Ecto neural progenitor cell (in vitro differentiated cells): ENCODE measurements at places on chromosomes 12 and 14.
A peak's percentile ranks its signal among the peaks of the same experiment; 100 is the strongest.

DNA sequence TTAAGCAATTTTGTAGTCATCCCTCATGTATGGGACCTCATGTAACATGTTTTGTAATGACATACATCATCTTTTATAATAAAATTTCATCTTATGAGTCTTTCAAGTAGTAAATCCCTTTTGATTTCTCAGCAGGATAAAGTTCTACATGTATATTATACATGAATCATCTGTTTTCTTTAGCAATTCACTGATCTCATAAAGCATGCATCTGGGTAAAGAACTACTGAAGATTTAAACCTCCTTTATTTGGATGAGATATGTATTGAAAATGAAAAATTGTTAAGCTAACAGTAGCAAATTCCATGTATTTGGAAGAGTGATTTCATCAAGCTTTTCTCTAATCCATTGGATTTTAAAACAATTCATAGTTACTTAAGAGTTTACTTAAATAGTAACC is 126.9 kb downstream of the KITLG start:
- no peak for DNase-seq

GRCh38 chr12:106152334-106152733 is 13.6 kb upstream of the NUAK1 start:
- no peak for DNase-seq

GRCh38 chr12:113346353-113346752 is 11.4 kb upstream of the SLC8B1 start:
- no peak for DNase-seq

DNA sequence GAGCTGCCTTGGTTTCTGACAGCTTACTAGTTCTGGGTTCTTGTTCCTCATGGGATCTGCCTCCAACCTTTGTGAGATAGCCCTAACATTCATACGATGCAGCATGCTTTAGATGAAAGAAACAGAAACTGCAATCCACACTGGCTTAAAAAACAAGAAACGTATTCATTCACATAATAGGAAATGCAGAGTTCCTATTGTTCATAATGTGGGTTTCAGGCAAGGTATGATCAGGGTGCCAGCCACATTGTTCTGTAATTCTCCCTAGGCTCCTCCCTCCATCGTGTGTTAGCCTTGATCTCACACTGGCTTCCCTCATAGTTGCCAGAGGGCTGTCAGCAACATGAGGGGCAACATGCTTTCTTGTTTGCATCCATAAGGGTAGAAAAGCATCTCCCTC is 2.7 kb upstream of the CCDC63 start:
- DNase-seq: no peak

- DNase-seq: no peak
Observed at GRCh38 chr14:100857923-100858837, 32.3 kb downstream of the MEG3 start.

DNA sequence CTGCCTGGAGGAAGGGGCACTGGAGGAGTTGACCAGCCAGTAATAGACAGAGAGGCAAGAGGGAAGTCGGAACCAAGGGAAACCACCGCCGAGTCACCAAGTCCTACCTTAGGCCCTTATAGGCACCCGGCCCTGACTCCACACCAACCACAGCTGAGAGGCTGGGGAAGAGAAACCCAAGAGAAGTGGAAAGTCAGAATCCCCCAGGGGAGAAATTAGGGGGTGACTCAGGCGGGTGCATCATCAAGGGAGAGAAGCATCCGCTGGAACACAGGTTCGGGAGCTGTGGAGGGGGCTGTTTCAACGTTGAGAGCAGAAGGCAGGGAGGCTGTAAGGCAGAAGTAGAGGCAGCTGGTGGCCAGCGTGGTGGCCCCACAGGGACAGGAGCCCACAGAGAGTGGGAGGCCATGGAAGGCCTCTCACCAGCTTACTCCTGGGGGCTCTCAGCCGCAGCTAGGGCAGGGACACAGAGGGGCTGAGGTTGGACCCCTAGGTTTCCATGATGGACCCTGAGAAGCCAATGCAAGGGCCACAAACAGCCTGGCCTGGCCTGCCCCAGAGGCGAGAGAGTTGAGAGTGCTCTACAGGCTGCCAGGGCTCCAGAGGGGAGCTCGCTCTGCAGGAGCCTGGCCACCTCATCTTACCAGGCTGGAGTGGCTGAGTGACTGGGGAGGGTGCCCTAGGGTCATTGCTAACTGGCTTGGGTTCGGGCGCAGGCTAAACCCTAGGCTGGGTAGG is 1.4 kb upstream of the TRMT61A start:
- DNase-seq: no peak

- DNase-seq: no peak
Observed at GRCh38 chr14:52917735-52918134, 33.1 kb downstream of the FERMT2 start.

GRCh38 chr14:51692646-51693045 is 40.9 kb downstream of the FRMD6 start:
- no peak for DNase-seq

GRCh38 chr12:77606348-77606747 is 224.3 kb upstream of the NAV3 start:
- no peak for DNase-seq

DNA sequence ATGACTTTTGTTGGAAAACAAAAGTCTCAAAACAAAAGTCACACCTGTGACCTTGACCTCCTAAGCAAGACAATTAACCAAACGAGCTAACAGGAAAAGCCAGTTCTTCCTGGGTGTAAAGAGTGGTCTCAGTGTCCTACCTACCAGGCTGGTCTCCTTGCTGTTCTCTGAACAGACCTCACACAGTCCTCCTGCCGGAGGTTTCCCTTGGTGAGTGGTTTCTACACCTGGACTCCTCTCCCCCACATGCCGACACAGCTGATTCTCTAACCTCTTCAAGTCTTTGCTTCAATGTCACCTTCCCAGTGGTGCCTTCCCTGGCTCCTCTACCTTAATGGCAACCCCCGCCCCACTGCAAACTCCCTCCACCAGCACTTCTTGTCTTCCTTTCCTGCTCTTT is 238.6 kb downstream of the ZFP36L1 start:
- peak; percentile 22 for DNase-seq

GRCh38 chr14:51897791-51898355 is 37.5 kb downstream of the GNG2 start:
- no peak for DNase-seq

DNA sequence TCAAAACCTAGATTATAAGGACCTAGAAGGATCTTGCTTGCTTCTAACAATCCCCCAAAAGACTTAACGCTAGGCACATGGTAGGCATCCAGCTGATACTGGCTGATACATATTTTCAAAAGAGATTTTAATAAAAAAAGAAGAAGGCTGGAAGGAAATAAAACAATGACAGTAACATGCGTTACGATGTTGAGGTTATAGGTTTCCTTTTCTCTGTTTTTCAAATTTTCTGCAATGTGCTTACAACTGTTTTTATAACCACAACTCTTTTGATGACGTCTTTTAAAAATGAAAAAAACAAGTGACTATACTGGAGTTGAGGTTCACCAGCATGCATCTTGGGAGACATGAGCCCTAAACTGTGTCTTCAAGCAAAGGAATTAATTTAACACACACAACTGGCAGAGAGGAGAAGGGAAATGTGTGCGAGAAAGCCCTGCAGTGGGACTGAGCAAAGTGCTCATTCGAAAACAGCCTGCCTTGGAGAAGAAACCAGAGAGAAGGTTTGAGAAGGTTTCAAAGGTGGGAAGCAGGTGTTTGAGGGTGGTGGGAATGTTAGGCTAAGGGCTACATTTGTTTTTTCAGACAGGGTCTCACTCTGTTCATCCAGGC is 80.4 kb downstream of the DUSP16 start:
- no peak for DNase-seq

GRCh38 chr12:64173456-64173855 is 48.6 kb downstream of the KICS2 start:
- DNase-seq: no peak

GRCh38 chr14:32497248-32497647 is 168.2 kb downstream of the AKAP6 start:
- no peak for DNase-seq

DNA sequence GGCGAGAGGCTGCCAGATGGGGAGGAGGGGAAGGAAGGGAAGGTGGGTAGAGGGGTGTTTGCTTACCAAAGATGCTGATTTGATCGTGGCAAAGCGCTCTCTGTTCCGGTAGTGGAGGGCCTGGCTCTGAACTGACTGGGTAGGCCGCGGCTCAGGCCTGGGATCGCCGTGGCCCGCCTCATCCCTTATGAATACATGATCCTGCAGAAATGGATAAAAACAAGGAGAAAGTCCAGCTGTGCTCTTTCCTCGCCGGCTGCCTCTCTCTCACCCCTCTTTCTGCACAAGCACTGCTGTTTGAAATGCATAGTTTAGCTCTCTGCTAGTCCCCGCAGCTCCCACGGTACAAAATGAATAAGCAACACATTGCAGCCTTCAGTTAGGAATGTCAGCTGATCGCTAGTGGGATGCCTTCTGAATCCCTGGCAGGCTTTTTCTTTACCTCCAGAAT is 53.8 kb downstream of the PEBP1 start:
- DNase-seq: peak; percentile 73

GRCh38 chr12:46303039-46303666 is 34.3 kb upstream of the SLC38A1 start:
- DNase-seq: no peak

- DNase-seq: no peak
Observed at GRCh38 chr14:34043627-34044372, 92.9 kb upstream of the EGLN3 start.

GRCh38 chr12:65853489-65854157 is 29.3 kb downstream of the HMGA2 start:
- no peak for DNase-seq

DNA sequence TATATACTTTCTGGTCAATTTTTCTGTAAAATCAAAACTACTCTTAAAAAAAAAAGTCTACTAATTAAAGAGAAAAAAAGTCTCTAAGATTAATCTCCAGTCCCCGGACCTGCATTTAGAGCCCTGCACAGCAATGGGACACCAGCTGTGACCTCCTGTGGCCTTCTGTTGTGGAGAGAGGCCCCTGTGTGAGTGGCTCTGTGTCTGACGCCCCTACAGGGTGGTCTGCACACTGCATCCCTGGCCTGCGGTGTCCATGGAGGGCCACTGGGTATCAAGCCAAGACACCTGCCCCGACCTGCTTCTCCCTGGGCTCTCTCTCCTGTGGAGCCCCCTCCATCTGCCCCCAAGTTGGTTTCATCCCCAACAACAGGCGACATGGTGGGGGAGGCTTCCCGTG is 248.0 kb upstream of the DIO3 start:
- no peak for DNase-seq

GRCh38 chr12:79174626-79175025 is 310.1 kb downstream of the SYT1 start:
- no peak for DNase-seq

GRCh38 chr12:22709292-22709691 is 84.3 kb downstream of the ETNK1 start:
- no peak for DNase-seq

DNA sequence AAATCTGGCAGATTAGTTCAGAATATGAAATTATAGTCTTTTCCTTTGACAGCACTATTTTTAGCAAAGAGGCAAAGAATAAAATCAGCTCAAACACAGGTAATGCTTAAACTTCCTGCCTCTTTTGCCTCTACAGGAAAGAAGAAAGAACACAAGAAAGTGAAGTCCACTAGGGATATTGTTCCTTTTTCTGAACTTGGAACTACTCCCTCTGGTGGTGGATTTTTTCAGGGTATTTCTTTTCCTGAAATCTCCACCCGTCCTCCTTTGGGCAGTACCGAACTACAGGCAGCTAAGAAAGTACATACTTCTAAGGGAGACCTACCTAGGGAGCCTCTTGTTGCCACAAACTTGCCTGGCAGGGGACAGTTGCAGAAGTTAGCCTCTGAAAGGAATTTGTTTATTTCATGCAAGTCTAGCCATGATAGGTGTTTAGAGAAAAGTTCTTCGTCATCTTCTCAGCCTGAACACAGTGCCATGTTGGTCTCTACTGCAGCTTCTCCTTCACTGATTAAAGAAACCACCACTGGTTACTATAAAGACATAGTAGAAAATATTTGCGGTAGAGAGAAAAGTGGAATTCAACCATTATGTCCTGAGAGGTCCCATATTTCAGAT is 17.4 kb downstream of the TMPO start:
- no peak for DNase-seq

DNA sequence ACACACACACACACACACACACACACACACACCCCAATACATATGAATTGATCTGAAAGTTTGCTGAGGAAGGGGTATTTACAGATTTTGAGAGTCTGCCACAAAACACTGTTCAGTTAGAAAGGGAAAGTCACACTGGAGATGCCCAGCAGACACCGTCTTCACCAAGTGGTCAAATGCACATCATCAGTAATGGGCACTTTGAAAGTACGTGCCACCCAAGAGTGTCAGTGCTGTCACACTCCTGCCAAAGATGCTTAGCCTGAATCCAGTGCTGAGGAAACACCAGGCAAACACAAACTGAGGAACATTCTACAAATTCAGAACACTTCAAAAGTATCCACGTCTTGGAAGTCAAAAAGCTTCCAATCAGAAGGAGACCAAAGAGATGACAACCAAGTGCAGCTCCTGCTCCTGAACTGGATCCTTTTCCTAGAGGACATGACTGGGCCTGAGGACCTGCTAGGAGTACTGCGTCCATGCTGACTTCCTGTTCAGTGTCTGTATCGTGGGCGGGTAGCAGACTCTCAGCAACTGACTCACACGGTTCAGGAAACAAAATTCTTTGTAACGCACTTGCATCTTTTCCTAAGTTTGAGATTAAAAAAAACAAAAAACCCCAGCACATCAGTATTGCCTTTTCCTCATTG is 18.6 kb downstream of the PSMC1 start:
- no peak for DNase-seq

DNA sequence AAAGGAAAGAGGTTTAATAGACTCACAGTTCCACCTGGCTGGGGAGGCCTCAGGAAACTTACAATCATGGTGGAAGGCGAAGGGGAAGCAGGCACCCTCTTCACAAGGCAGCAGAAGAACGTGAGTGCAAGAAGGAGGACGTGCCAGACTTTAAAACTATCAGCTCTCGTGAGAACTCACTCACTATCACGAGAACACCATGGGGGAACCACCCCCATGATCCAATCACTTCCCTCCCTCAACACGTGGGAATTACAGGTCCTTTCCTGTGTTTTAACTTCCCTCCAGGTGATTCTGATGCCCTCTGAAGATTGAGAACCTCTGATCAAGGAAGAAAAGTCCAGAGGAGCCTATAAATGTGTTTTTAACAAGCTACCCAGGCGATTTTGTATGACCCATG is 358.7 kb downstream of the MED13L start:
- DNase-seq: no peak

DNA sequence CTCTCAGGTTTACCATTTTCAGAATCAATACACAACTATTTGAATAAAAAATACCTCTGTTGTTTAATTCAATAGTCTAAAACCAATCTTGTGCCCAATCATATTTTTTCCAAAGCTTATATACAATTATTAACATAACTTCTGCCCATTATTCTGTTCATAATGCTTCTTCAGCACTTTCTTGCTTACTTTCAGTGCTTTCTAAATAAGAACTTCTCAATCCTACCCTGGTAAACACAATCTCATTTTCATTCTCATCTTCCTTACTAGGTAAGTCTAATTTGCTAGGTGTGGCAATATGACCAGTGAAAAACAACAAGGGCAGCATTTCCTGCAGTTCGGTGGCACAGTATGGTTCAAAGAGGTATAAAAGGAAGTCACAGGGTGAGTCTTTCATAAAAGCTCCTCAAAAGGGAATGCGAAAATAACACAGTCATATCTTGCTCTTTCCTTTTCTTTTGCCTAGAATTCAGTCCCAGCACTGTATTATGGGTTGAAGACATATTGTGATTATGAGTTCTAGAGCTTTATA is 103.5 kb downstream of the FOXG1 start:
- DNase-seq: no peak
